ENCODE measurements at places on chromosomes 5 and 9.
A peak's percentile ranks its signal among the peaks of the same experiment; 100 is the strongest.

DNA sequence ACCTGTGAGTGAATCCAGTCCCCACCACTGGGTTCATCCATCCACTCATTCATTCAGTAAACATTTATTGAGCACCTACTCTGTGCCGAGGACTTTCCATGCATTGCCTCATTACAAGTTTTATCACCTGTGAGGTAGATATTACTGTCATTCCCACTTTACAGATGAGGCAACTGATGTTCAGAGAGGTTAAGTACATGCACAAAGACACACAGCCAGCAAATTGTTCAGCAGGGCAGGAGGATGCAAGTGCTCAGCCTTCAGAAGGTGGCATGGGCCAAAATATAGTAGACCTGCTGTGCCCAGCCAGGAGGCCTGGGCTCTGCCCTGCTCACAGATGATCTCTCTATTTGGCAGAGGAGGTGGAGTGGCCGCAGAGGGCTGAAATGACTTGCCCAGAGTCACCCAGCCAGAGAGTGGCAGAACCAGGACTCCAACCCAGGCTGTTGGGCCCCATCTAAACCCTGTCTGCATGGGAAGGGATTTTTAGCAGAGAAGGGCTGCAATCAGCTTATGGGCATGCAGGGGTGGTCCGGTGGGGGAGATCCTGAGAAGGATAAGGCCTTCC is 7.6 kb upstream of the NEURL1B start:
- no peak for DNase-seq

DNA sequence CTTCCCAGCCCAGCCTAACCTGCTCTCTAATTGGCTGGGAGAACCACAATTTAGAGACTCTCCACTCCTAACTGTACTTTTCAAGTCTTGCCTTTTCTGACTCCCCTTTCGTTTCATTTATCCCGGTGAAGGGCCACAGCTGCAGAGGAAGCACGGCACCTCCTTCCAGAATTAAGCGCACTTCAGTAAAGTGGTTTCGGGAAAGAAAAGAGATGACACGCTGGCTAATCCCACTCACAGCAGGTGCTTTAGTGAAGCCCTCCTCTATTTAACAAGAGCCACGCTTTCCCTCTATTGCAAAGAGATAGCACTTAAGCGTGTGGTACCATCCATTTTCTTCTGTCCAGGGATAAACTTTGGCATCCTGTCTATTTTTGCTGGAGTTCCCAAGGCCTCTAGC is 4.8 kb downstream of the DNAH5 start:
- no peak for DNase-seq

- DNase-seq = no peak
Measured at GRCh38 chr5:71922584-71923106, 184.6 kb upstream of the MAP1B start.

DNA sequence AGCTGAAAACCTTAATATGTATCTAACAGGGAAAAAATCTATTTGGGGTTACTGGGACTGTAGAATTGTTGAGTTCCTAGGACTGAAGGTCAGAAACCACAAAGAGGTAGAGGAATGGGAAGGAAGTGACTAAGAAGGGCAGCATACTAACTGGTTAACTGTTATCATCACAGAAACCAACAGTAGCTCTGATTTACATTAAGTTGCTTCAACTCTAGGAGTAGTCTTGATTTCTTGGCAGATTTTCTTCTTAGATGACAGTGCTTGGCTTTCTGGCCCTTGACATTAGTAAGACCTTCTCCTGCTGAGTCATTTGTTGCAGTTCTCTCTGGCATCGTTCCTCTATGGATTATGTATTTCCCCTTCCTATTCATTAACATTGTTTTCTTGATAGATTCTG is 116.1 kb upstream of the RASA1 start:
- DNase-seq = no peak

GRCh38 chr5:133797167-133797566 is 171.3 kb downstream of the C5orf15 start:
- no peak for DNase-seq

GRCh38 chr9:85547599-85547998 is 194.2 kb downstream of the AGTPBP1 start:
- DNase-seq = no peak

DNA sequence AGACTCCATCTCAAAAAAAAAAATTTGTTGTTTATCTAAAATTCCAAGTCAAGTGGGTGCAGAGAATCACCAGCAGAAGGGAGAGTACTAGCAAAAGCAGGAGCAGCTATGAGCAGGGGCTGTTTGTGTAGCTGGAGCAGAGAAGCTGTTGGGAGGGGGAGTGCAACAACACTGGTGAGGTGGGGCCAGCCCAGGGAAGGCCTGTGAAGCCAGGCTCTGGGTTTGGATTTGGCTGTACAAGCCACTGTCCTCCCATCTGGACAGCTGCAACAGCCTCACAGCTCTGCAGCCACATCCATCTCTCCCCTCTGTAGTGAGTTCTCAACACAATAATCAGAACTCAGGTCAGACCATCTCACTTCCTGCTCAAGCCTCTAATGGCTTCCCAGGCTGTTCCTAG is 59.4 kb downstream of the TMOD1 start:
- DNase-seq = no peak

DNA sequence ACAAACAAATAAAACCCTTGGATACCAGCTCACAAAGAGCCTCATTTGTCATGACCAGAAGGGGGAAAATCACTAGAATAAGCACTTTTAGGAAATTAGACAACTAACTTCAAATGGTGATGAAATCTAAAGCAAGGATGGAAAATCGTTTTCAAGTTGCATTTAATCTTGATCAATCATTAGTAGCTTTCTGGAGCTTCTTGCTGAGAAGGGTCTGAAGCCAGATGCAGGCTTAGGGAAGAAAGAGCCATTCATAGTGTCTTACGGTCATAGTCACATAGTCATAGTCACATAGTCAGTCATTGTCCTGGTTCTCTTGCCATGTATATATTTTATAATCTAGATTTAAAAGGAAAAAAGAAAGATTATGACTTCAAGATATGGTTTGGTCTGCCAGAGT is 610.5 kb downstream of the ACTL7B start:
- no peak for DNase-seq

DNA sequence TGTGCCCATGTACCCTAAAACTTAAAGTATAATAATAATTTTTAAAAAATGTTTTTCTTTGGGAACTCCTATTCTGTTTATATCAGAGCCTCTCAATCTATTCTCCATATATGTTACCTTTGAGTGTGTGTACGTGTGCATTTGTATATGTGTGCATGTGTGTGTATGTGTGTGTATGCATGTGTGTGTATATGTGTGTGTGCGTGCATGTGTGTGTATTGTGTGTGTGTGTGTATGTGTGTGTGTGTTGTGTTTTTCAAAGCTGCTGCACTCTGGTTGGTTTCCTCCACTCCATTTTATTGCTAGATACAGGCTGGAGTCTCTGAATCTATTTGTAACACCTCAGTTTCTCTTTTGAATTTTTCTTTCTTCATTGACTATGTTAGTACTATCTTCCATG is 20.0 kb downstream of the SURF6 start:
- DNase-seq = no peak

DNA sequence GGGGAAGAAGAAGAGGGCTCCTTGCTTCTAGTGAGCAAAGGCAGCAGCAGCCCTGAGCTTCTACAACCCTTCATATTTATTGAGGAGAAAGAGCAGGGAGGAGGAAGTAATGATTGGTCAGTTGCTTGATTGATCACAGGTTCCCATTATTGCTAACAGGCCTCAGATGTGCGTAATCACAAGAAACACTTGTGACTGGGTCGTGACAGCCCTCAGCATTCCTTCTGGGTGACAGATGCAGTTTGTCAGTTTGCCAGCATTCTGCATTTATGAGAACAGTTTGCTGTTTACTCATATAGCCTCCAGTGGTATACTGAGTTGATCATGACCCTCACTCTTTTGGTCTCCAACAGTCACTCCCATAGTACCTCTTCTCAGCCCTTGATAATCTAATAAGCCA is 111.5 kb upstream of the TNC start:
- no peak for DNase-seq

DNA sequence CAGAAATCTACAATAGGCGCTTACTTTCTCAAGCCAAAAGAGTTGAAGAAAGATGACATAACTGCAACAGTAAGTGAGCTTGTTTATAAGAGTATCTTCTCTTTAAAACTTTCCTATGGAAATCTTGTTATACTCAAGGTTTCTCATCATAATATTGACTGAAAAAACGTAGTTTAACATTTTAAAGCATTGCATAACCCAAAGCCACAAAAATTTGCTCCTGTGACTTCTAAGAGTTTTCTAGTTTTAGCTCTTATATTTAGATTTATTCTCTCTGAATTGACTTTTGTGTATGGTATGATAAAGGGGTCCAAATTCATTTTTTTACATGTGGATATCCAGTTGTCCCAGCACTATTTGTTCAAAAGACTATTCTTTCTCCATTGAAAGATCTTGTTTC is 15.2 kb downstream of the WDR36 start:
- no peak for DNase-seq

GRCh38 chr9:113963017-113963620 is 87.0 kb downstream of the ZNF618 start:
- no peak for DNase-seq

DNA sequence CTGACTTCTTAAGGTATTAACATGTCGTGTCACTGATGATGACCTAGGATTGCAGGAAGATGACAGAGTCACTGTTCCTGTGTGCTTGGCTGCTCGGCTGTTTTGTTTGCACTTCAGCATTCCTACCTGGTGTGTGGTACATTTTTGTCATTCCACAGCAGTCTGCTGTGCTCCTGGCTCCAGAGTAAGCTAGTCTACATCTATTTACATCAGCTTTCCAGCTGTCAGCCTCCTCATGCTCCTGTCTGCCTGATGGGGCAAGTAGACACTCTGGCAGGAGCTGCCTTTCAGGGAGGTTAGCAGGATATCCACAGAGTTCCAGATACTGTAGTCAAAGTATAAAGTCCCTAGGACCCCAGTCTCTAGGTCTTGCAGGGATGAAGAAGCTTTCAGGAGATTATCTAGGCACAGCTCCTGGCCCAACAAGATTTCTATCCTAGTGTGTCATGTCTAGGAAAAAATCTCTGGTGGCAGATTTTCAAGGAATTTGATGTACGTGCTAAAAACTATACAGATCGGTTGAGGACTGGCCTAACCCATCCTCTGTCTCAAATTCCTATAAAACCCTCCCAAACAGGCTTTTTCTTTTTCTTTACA is 28.4 kb downstream of the RUSC2 start:
- no peak for DNase-seq

GRCh38 chr5:123928401-123928800 is 416.4 kb downstream of the CSNK1G3 start:
- DNase-seq = no peak

GRCh38 chr9:135989722-135990467 is 28.7 kb upstream of the UBAC1 start:
- no peak for DNase-seq

DNA sequence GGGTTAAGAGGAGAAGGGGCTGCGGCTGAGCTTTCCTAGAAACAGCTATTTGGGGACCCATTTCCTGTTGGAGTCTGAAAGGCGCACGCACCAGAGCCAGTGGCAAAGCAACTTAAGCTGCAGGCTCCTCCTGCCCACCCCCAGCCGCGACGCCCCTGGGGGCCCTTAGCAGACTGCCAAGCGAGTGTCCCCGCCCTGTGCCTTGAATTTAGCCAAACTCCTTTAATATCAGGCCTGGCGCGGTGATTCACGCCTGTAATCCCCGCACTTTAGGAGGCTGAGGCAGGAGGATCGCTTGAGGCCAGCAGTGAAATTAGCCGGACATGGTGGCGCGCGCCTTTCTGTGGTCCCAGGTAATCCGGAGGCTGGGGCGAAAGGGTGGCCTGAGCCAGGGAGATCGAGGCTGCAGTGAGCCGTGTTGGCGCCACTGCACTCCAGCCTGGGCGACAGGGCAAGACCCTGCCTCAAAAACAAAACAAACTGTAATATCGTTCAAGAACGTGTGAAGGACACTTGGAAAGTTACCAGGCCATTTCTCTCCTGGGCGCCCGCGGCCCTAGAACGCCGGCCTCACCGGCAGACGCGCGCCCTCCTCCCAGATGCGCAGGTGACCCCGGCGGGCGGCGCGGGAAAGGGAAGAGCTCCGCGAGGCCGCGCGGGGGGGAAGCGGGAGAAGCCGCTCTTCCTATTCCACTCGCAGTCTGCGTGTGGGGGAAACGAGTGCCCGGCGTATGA is 1.0 kb upstream of the F2R start:
- DNase-seq = no peak

DNA sequence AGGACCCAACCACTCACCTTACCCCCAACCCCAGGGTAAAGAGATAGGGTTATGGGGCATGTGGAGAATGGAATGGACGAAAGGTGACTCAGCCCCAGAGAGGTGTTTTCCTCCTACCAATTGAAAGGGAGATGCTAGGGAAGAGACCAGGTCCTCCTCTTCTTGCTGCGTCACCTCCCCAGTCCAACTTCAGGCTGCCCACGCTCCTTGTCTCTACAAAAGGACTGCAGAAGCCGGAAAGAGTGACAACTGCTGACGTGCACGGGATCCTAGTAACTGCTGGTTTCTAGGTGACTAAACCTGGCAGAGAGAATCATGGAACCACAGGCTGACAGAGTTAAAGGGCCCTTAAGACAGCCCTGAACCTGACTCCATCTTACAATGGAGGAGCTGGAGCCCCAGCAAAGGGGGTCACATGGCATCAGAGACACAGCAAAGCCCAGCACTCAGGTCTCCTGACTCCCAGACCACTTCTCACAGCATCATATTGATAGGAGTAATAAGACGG is 2.2 kb downstream of the GPX3 start:
- DNase-seq = no peak

- peak; percentile 4 for DNase-seq
Measured at GRCh38 chr9:132125944-132126679, 35.7 kb upstream of the NTNG2 start.

DNA sequence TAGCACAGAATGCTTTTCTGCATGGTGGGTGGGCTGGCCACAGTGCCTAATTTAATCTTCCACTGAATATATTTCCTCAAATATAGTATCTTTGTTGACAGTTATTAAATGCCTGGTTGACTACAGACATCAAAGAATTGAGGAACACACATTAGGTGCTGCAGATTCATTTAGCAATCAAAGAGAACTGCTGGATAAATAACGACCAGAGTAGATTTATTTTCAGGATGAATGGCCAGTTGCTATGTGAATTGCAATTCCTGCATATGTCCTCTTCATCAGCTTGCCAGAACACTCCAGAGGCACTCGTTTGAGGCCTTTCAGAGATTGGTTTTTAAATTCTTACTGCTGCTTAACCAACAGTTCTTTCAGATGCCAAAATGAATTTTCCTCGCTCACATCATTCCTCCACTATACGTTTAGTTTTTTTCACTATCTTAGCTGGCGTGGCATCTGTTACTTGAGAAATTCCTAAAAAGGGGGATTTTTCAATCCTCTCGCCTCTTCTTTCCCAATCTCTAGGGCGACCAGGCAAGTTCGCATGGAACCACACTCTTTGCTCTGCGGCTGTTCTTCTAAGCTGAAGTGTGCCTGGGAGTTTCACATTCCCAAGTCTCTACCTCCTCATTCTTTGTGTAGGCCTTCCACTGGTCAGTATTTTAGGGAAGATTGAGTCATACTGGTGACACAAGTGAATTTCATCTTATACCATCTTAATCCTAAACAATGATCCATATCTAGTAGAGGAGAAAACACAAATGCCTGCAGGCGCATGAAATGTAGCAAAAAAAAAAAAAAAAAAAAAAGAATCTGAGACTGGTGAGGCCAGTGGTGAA is 237.1 kb upstream of the NMUR2 start:
- no peak for DNase-seq

Measured in activated CD4-positive, alpha-beta T cell treated with anti-CD3 and anti-CD28 coated beads for 4 hours (primary cell).